Activated naive CD8-positive, alpha-beta T cell treated with anti-CD3 and anti-CD28 coated beads, Interleukin-2, amount 50 U/mL, for 24 hours (primary cell): ENCODE measurements at places on chromosomes 2 and 18.

GRCh38 chr18:48935433-48935774 lies 15.4 kb downstream of the SMAD7 start:
- DNase-seq = no peak

- no peak for DNase-seq
Measured at GRCh38 chr2:188607501-188607900, 315.8 kb downstream of the GULP1 start.

DNA sequence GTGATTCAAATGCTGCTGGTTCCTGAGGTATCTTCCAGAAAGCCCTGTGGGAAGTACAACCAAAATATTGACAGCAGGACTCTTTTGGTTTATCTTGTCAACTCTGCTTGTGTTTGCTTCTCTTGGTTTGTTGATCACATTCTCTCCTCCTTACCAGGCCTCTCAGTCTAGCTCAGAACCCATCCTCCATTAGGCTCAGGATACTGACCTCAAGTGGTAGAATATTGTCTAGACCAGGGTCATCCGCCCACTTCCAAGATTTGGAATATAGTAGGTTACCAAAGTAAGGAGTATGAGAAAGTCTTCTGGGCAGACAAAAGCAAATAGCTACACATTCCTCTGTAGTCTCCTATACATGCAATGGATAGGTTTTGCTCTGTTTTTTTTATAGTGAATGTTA lies 56.6 kb downstream of the XIRP2 start:
- DNase-seq = no peak

DNA sequence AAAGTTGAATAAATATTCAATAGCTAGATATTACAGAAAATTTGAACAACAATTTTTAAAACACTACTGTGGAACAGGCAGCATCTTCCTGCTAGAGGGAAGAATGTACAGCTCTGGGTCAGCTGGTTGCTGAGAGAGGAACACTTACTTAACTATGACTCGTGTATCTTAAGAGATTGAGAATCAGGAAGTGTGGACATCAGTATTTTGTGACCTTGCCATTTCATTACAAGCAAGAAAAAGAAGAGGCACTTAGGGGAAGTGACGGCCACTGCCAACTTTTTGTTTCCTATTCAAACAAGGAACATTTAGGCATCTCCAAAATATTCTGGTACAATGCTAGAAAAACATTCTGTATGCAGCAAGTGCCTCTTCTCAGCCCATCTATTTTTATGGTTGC lies 45.9 kb downstream of the ITPRID2 start:
- no peak for DNase-seq

DNA sequence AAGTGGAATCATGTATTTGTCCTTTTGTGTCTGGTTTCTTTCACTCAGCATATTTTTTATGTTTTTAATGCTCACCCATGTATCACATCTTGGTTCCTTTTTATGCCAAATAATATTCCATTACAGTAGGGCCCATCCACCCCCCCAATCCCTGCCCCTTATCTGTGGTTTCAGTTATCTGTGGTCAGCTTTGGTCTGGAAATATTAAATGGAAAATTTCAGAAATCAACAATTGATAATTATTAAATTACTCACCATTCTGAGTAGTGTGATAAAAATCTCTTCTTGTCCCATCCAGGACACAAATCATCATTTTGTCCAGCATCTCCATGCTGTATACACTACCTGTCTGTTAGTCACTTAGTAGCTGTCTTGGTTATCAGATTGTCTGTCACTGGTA lies 66.7 kb downstream of the BIRC6 start:
- no peak for DNase-seq

GRCh38 chr2:137886083-137886831 lies 78.0 kb upstream of the HNMT start:
- no peak for DNase-seq

DNA sequence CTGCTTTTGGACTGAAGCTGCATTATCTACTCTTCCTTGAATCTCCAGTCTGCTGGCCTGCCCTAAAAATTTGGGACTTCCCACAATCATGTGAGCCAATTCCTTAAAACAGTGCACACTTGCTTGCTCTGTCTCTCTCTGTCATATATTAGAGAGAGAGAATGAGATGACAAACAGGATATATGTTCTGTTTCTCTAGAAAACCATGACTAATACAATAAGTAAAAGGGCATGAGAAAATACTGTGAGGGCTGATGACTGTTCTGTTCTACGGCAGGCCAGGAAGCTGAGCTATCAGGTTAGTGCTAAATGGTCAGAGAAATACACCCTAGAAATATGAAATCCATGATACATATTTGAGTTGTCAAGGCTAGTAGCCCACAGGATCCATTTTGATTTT lies 1896.8 kb upstream of the CELF4 start:
- DNase-seq = no peak

DNA sequence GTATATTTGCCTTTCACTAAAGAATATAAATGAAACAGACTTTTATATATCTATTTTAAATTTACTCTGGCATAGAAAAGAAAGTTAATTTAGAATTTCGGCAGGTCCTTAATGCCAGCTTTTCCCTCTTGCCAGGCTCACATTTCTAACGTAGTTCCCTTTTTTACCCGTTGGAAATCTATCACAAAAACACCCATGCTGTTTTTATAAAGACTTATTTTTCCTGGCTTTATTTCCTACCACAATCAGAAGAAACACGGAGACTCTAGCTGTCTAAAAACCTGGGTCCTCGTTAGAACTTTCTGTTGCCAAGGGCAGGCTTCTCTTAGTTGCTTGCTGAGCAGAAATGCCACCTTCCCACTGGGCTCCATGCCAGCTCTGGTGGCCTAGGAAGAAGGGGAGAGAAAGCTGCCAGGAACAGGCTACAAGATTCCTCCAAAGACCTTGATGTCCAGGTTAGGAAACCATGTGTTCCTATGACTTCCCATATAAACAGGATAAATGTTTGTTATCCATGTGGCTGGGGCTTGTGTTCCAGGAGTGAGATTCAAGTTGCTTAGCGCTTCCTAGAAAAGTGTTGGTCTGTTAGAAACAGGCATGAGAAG lies 17.8 kb upstream of the TMEM18 start:
- DNase-seq = no peak

- DNase-seq = no peak
Measured at GRCh38 chr18:36130883-36131653, 1.4 kb downstream of the ELP2 start.

DNA sequence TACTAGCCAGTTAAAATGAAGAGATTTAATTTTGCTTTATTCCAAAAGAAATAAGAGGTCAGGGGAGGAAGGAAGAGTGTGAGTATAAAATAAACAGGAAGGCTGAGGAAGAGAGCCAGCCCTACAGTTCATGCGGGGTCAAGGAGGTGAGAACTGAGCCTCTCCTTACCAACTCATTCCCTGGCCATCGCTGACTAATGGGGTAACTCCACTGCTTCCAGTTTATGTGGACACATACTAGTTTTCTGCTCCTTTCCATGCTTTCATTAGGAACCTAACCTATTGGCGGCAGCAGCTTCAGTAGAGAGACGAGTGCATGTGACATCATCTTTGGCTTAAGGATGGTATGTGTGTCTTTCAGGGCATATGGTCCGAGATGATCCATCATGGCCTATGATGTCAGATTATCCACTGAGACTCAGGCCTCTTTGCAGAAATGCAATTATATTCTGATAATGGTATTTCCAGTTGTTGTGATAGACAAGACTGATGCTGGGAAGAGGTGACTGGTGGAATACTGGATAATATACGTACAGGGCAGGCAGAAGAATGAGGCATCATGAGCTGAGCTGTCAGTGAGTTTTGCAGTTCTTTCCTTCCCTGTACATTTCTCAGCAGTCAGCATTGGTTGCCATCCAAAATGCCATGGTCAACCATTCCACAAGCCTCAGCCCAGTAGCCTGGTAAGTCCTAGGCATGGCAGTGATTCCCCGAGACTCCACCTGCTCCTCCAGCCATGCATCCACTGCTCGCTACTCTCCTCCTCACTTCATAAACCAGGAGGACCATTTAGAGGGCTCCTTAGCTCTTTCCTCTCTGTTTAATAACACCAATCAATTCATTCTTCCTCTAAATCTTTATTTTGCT lies 184.6 kb upstream of the OSR1 start:
- no peak for DNase-seq

DNA sequence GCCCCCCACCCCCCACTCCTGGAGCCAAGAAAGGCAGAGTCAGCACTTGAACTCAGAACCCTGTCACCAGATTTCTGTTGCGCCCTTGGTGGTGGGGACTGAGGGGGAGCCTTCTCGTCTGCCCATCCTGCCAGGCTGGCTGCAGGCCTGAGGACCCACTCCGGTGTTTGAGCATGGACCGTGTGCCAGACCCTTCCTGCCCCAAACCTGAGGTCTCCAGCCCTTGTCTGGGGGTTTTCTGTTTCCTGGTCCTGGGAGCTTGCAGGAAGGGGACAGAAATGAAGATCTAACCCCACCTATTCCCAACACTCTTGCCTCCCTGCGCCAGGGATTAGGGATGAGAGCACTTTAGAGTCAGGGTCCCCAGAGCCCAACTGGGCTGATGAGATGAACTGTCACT lies 190.6 kb downstream of the HAUS1 start:
- no peak for DNase-seq

DNA sequence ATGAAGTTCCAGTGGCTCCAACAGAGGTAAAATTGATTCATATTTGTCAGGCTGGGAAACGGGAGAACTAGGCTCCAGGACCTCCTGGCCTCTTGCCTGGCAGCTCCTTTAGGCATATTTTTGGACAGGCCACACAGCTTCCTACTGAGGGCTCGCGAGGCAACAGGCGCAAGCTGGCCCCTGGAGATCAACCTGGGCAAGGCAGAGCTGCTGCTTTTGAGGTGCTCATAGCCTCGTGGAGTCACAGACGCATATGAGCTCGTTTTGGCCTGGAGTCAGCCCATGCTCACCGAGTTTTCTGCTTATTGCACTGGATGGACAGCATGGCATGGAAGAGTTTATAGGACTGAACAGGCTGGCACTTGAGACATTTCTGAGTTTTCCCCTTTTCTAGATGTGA lies 97.7 kb downstream of the CAPN13 start:
- DNase-seq = no peak

DNA sequence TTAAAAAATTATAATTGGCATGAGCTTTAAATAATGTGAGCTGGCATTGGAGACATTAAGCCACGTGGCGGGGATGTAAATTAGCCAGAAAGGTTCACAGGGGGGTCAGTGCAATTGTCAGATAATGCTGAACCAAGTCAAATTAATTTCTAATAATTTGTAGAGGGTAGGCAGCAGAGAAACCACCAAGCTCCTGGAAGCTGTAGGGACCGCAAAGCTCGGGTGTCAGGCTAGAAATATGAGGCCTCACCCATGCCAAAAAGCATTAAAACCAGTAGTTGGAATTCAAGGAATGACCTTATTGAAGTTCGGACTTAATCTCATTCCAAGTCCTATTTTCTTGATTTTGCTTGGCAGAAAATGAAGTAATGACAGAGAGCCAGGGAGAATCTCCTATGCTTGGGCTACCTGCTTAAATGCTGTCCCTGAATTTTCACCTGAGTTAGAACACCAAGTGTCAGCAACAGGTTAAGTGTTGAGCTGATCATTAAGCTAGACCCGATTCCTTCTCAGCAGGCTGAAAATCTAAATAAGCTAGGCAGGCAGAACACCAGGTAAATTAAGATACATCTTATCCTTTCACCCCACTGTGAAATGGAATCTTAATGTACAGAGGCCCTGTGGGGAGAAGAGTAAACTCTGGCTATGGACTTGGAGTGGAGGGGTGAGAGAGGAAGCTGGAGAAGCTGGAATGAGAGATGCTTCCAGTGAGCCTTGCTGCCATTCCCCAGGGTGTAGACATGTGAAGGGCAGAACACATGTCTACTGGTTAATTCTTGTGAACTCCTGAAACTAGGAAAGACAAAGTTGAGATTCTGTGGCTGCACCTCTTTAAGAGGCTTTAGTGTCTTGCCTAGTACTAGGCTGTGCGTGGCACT lies 520.0 kb downstream of the SLC4A3 start:
- no peak for DNase-seq

GRCh38 chr18:75044296-75044695 lies 164.6 kb downstream of the PTGR3 start:
- DNase-seq = no peak

- DNase-seq = no peak
Measured at GRCh38 chr2:115057473-115057872, 615.0 kb downstream of the DPP10 start.

DNA sequence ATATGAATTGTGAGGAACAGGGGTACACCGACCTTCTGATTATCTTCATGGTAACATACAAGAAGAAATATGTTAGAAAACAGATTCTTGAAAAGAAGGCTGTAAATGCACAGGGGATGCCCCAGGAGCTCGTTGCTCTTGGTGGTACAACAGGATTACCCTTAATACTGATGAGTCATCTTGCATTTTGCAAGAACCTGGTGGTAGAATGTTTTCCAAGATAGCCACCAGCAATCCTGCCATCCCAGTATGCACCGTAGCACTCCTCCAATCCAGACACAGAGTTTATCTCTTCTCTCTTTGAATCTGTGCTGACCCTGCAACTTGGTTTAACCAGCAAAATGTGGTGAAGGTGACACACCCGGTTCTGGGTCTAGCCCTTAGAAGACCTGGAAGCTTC lies 238.3 kb downstream of the EN1 start:
- DNase-seq = no peak

- DNase-seq = no peak
Measured at GRCh38 chr18:73986711-73987110, 160.9 kb downstream of the FBXO15 start.

DNA sequence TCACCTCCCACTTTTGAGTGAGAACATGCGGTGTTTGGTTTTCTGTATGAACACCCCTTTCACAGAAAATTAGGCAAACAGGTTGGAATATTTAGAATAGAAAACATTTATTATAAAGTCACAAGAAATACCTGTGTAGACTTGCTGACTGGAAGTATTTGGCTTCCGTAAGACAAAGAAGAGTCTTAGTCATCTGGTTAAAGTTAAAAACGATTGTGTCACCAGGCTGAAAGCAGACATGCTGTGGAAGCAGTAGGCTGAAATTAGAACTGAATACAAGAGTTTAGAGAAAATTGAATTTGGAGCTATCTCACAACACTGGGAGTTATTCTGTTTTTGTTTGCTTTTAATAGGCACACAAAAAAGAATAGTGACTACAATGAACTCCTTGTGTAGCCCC lies 16.2 kb upstream of the CLASP1 start:
- no peak for DNase-seq

- no peak for DNase-seq
Measured at GRCh38 chr2:236052926-236053821, 115.0 kb downstream of the GBX2 start.

- DNase-seq = no peak
Measured at GRCh38 chr2:217047631-217048030, 187.8 kb upstream of the TNP1 start.

GRCh38 chr18:5759194-5759593 lies 136.1 kb downstream of the TMEM200C start:
- DNase-seq = no peak

GRCh38 chr2:109129921-109130722 lies 1.1 kb downstream of the SH3RF3 start:
- peak; percentile 34 for DNase-seq
